Activated CD8-positive, alpha-beta memory T cell treated with anti-CD3 and anti-CD28 coated beads, Interleukin-2, amount 10 ng/mL, durations not matched to agents 7 days and 5 days (primary cell): ENCODE measurements at places on chromosomes 12 and 14.

GRCh38 chr12:6584293-6584692 is 16.2 kb upstream of the NOP2 start:
- peaks cover 56% of the 10 kb centered on the region for H3K36me3 ChIP-seq
- no peak overlapping the region for H3K4me3 ChIP-seq
- DNase-seq: no peak
- H3K27me3 ChIP-seq: no peaks in the 10 kb centered on the region
- H3K27ac ChIP-seq: no peak overlapping the region

- no peaks in the 10 kb centered on the region for H3K27me3 ChIP-seq
- H3K4me1 ChIP-seq: no peaks in the 10 kb centered on the region
- H3K4me3 ChIP-seq: no peak overlapping the region
These were observed 297.6 kb upstream of the SEL1L start for GRCh38 chr14:81831128-81831820.

GRCh38 chr12:125093681-125094330 is 28.6 kb downstream of the AACS start:
- no peak overlapping the region for H3K4me3 ChIP-seq
- H3K4me1 ChIP-seq: peaks cover 3% of the 10 kb centered on the region
- no peak overlapping the region for H3K27ac ChIP-seq

- peaks cover 16% of the 10 kb centered on the region for H3K4me1 ChIP-seq
- no peak overlapping the region for H3K27ac ChIP-seq
- no peak for DNase-seq
- no peaks in the 10 kb centered on the region for H3K27me3 ChIP-seq
- H3K36me3 ChIP-seq: peaks cover 30% of the 10 kb centered on the region
These were observed 35.4 kb downstream of the TAOK3 start for GRCh38 chr12:118337194-118337838.
